ENCODE measurements at places on chromosomes 16 and 17.

- no peak for ATAC-seq
Measured at GRCh38 chr17:56099649-56100048, 53.6 kb upstream of the ANKFN1 start.

DNA sequence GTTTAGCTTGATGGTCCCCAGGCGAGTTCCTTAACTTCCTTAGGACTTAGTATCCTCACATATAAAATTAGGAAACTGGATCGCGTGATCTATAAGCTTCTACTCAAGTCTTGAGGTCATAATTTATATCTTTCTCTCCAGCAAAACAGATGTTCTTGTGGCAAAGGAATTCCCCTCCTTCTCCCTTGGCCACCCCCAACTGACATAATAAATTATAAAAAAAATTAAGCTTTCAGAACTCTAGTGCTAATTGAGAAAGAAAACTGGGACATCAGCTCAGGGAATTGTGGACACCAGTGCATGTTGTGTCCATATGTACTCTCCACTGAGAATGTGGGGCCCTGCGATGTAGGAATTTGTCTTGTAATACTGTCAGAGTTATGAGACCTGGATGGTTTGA is 13.5 kb downstream of the GNAO1 start:
- ATAC-seq = no peak

- ATAC-seq = no peak
Measured at GRCh38 chr16:2429771-2430663, 770 bp downstream of the CCNF start.

GRCh38 chr16:3999479-4000325 is 116.5 kb downstream of the ADCY9 start:
- peak; percentile 67 for ATAC-seq

GRCh38 chr17:63516910-63517824 is 6.0 kb upstream of the KCNH6 start:
- ATAC-seq = peak; percentile 98

DNA sequence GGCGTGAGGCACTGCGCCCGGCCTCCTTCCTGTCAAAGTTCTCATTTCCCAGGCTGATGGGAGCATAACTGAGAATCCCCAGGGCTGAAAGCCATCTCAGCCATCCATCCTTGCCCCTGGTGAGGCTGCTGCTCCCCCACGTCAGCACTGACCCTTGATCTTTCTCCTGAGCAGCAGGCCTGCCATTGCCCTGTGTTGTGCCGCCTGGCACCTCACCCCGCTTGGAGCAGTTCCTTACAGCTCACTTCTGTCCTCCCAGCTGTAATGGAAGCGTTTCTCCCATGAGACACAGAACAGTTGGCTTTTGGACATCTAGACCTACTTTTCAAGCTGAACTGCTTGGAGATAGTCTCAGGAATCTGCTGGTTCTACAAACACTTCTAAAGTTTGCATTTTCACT is 51.5 kb downstream of the OR1D5 start:
- no peak for ATAC-seq

GRCh38 chr16:58121132-58121531 is 8.0 kb downstream of the CFAP20 start:
- no peak for ATAC-seq

DNA sequence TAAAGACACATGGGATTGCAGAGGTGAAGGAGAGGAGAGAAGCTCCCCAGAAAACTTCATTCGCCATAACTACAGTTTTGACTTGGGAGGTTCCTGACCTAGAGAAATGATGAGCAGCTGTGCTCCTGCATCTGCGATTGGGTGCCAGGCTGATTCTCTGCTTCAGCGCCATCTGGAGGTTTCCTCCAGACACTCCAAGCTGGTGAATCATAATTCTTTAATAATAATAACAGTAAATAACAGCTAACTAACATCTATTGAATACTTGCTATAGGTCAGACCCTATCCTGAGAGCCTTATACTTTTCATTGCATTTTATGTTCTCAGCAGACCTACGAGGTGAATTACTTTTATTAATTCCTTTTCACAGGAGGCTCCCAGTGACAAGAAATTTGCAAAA is 575.8 kb downstream of the TOX3 start:
- no peak for ATAC-seq

GRCh38 chr17:6670999-6671398 is 19.4 kb downstream of the C17orf100 start:
- ATAC-seq = no peak

DNA sequence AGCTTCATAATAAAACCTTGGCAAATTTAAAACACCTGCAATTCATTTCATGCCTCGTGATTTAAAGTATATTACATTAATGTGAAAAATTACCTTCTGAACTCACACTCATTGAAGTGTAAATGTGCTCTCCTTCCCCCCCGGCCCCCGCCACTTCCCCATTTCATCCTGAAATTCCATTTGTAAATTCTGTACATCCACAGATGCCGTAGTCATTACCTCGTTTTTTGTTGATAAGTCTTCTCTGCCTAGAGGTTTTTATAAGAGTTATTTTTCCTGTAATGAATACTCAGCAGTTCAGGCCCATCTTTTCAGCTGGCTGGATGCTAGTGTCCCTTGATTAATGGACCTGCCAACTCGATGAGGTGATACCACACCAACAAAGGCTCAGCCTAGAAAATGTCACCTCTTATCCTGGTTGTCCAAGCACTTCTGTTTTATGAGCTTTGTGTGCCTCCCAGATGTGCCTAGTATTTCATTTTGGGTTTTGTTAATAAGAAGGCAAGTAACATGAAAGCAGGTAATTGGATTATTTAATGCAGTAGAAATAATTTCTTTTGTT is 64.8 kb upstream of the KIFC3 start:
- no peak for ATAC-seq

DNA sequence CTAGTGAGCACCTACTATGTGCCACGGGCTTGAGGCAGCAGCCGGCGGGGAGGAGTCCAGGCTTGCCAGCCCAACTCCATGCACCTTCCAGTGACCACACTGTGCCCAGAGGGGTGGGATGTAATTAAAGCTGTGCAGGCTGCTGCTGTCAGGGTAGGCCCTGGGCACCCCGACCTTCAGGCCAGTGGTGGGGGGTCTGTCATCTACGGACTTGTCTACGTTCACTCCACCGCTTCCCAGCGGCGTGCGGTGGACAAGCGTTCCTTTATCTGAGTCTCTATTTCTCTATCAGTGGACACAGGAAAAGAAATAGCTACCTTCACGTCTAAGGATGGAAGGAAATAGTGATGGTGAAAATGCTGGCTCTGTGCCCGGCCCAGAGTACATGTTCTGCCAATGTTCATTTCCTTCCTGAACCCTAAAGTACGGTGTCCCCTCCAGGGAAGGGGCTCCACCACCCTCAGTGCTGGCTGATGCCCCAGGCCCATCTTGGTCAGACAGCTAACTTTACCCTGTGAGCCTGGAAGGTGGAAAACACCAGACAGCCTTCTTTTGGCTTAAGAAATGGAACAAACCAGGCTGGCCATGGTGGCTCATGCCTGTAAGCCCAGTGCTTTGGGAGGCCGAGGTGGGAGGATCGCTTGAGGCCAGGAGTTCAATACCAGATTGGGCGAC is 135.2 kb downstream of the SDK2 start:
- no peak for ATAC-seq

DNA sequence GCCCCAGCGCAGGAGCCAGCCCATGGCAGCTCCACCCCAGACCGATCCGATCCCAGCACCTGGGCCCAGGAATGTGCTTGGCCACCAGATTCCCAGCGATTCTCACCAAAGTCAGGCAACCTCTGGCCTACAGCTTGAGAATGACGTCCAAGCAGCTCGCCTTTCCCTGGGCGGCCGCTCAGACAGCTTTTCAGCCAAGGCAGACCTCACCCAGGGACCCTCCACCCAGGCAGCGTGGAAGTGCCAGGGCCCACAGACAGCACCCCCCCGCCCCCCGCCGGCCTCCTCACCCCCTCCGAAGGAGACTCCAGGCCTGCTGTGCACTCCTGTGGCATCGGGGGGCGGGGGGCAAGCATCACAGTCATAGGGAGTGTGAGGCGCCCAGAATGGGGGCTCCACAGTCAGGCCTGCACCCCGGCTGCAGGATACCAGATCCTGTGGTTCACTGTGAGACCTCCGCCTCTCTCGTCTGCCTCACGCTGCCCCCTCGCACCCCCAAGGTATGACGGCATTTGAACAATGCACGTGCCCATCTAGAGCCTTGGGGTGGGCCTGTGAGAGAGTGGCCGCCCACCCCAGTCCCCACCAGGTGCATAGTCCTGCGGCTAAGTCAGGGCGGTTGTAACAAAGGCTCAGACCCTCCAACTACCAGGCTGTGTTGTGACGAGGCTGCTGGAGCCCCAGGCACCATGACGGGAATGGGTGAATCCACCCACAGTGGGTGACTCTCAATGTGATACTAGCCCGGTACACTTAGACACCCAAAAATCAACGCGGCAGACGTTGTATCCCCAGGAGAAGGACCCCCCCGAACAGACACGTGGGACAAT is 6.0 kb downstream of the CEP295NL start:
- no peak for ATAC-seq
